NCI-H1436 treated with DMSO at 0.1 percent for 48 hours (cell line): ENCODE measurements at places on chromosomes 13 and 19.

DNA sequence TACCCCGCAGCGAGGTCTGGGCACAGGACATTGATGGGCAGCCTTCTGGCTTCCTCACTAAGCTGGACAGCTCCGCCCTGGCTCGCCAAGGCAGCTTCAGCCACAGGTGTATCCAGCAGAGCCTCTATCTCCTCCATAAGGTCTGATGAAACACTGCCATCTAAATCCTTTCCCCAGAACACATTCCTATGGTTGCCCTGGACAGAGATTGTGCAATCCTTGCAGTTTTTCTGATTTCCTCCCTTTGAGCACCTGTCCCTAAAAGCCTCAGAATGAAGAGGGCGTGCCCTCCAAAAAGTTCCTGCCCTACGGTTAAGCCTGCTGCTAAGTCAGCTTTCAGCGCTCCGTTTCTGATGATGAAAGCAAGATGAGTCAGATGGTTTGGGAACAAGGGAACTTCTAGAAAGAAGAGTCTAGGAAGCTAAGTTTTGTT is 21.0 kb downstream of the CLEC4M start:
- no peak for DNase-seq

DNA sequence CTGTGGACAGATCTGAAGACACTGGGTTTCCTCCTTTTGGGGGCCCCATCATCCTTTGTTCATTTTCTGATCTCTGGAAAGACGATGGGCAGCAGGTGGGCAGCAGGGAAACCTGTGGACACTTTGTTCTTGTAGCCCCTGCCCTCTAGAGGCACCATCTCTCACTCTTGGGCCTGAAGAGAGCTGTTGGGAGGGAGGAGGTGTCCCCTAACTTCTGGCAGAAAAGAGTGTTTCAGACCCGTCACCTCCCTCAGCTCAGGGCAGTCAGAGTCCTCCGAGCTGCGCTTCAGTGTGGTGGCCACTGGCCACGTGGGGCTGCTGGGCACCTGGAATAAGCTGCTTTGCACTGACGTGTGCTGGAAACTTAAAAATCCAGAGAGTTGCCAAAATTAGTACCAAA is 26.9 kb upstream of the RNF17 start:
- DNase-seq: no peak

GRCh38 chr13:36915896-36916640 is 4.0 kb downstream of the SMAD9 start:
- DNase-seq: no peak

DNA sequence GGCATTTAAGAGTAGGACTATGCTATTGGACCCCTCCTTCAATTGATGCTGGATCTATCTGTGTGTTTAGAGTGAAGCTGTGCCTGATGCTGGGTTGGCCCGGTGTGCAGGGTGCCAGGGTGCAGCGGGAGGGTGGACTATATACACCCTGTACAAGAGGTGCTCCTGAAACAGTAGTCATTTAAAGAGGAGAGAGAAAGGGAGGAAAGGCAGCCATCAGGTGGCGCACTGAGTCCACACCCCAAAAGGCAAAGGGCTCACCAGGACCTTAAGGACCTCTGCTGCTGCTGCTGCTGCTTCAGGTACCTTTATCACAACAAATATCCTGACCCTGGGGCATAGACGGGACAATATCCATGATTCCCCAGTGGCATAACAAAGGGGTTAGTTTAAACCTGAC is 39.4 kb downstream of the ZNF136 start:
- no peak for DNase-seq

GRCh38 chr19:10960314-10961072 is at the start of gene SMARCA4:
TSS of gene SMARCA4 (plus strand) at chr19:10961030. CDS start at chr19:10984152, 23,122 bp downstream.
- DNase-seq: peak; percentile 84

GRCh38 chr13:62850331-62850730 is 1434.7 kb upstream of the PCDH20 start:
- DNase-seq: no peak

GRCh38 chr13:47463726-47464125 is 537.3 kb downstream of the SUCLA2 start:
- no peak for DNase-seq

GRCh38 chr13:73696271-73696670 is 437.9 kb downstream of the KLF12 start:
- no peak for DNase-seq

- no peak for DNase-seq
Measured at GRCh38 chr19:35639321-35639639, 2.3 kb upstream of the ETV2 start.

DNA sequence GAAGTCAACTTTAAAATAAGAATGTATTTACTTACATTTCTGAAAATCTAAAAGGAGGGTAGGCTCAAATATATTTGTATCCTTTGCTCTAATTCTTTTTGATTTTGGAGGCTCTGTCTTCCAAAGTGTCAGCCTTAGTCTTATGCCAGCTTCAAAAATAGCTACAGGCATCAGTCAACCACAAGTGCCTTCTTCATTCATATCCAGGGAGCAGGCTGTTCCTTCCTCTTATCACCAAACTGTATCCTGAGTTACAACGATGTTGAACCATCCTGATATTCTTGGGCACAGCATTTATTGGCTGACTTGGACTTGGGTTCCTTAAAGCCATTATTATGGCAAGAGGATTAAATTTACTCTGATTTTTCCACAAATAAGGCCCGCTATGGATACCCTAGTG is 1161.3 kb downstream of the PCDH17 start:
- DNase-seq: no peak
